Activated T-helper 2 cell treated with anti-CD3 and anti-CD28 coated beads, Interferon-gamma antibody, Interleukin-2, Interleukin-4, amounts not matched to agents 10 μg/mL and 5 μg/mL and 100 μg/mL, durations not matched to agents 14 hours and 24 hours and 36 hours (primary cell): ENCODE measurements at places on chromosomes 6 and 20. TPM values are rescaled to one million over a fixed set of nuclear protein-coding genes. Genes with fewer than 3 reads are reported as not detected.

CCN6 gene
- total RNA-seq = 0.34 TPM in 1 of 2 replicates, not detected in the other

CST4 gene
- not detected in 2 replicates for total RNA-seq

ZC3H12D gene
- total RNA-seq = 15.0 and 15.6 TPM in 2 replicates

GATA5 gene
- not detected in 2 replicates for total RNA-seq

DEF6 gene
- total RNA-seq = 120 and 121 TPM in 2 replicates

MEI4 gene
- total RNA-seq = not detected in 2 replicates

SLC12A5 gene
- 0.73 TPM in 1 of 2 replicates, not detected in the other for total RNA-seq

NKX2-4 gene
- not detected in 2 replicates for total RNA-seq

UST gene
- 0.92 and 1.3 TPM in 2 replicates for total RNA-seq

MAS1 gene
- not detected in 2 replicates for total RNA-seq

PROCR gene
- 0.43 and 0.64 TPM in 2 replicates for total RNA-seq

WFDC12 gene
- not detected in 2 replicates for total RNA-seq

GGTLC1 gene
- total RNA-seq = not detected in 2 replicates

KIF6 gene
- 0.21 and 0.25 TPM in 2 replicates for total RNA-seq

CST7 gene
- total RNA-seq = 115 and 121 TPM in 2 replicates

SYCP2L gene
- total RNA-seq = 0.11 and 0.23 TPM in 2 replicates

PNPLA1 gene
- total RNA-seq = not detected in 2 replicates

PROKR2 gene
- total RNA-seq = not detected in 2 replicates

DUSP15 gene
- total RNA-seq = not detected in 2 replicates

TFAP2B gene
- not detected in 2 replicates for total RNA-seq

ZNF831 gene
- total RNA-seq = 3.0 and 3.3 TPM in 2 replicates

ZCCHC3 gene
- total RNA-seq = 26.9 and 27.6 TPM in 2 replicates
